ENCODE measurements at places on chromosomes 2 and 18. TPM values are rescaled to one million over a fixed set of nuclear protein-coding genes. Genes with fewer than 3 reads are reported as not detected.

The MYO7B gene
- polyA plus RNA-seq, result 0.46 TPM

The ZNF521 gene
- polyA plus RNA-seq, result 2.1 TPM

The MARCHF4 gene
- polyA plus RNA-seq, result 41.1 TPM

The PPP1R1C gene
- polyA plus RNA-seq, result 7.2 TPM

The CCDC141 gene
- not detected for polyA plus RNA-seq

The RMC1 gene
- 31.4 TPM for polyA plus RNA-seq

The MC2R gene
- polyA plus RNA-seq, result not detected

The REG3A gene
- polyA plus RNA-seq, result not detected

The UGT1A8 gene
- not detected for polyA plus RNA-seq

The SERPINB4 gene
- polyA plus RNA-seq, result not detected

The NMUR1 gene
- 0.24 TPM for polyA plus RNA-seq

The CXCR1 gene
- polyA plus RNA-seq, result 0.49 TPM

The PARD3B gene
- 4.0 TPM for polyA plus RNA-seq

The PTRHD1 gene
- polyA plus RNA-seq, result 58.8 TPM

The UBE2F gene
- polyA plus RNA-seq, result 33.5 TPM

The EIF2AK2 gene
- polyA plus RNA-seq, result 10.0 TPM

The SNED1 gene
- polyA plus RNA-seq, result 3.6 TPM

The C1QL2 gene
- 5.2 TPM for polyA plus RNA-seq

The NFU1 gene
- 35.4 TPM for polyA plus RNA-seq

The RASGRP3 gene
- 10.3 TPM for polyA plus RNA-seq

The GALR1 gene
- polyA plus RNA-seq, result 0.10 TPM

The CFC1 gene
- polyA plus RNA-seq, result 3.1 TPM

The CRYGC gene
- polyA plus RNA-seq, result not detected

The BCL11A gene
- polyA plus RNA-seq, result 22.7 TPM

The SERPINB13 gene
- not detected for polyA plus RNA-seq

The RUFY4 gene
- not detected for polyA plus RNA-seq

The EVX2 gene
- 0.14 TPM for polyA plus RNA-seq

The DNAJC27 gene
- polyA plus RNA-seq, result 4.0 TPM

The ZAP70 gene
- polyA plus RNA-seq, result not detected

The GALNT14 gene
- polyA plus RNA-seq, result 2.5 TPM

The C2orf15 gene
- polyA plus RNA-seq, result 10.7 TPM

The FBXO15 gene
- polyA plus RNA-seq, result 2.5 TPM

The ERBB4 gene
- polyA plus RNA-seq, result 0.81 TPM

The TRIM43B gene
- polyA plus RNA-seq, result not detected

The FAM124B gene
- polyA plus RNA-seq, result 0.29 TPM

The IMMT gene
- 60.9 TPM for polyA plus RNA-seq

The LIMS3 gene
- polyA plus RNA-seq, result not detected

The TSPYL6 gene
- not detected for polyA plus RNA-seq

The TWIST2 gene
- polyA plus RNA-seq, result not detected

The GPBAR1 gene
- polyA plus RNA-seq, result 0.39 TPM

The TDRD15 gene
- polyA plus RNA-seq, result not detected

The DSC3 gene
- not detected for polyA plus RNA-seq

The C2orf66 gene
- not detected for polyA plus RNA-seq

The UGT1A9 gene
- not detected for polyA plus RNA-seq

The CEP192 gene
- polyA plus RNA-seq, result 9.3 TPM
